ENCODE measurements at places on chromosomes 16 and 17.

DNA sequence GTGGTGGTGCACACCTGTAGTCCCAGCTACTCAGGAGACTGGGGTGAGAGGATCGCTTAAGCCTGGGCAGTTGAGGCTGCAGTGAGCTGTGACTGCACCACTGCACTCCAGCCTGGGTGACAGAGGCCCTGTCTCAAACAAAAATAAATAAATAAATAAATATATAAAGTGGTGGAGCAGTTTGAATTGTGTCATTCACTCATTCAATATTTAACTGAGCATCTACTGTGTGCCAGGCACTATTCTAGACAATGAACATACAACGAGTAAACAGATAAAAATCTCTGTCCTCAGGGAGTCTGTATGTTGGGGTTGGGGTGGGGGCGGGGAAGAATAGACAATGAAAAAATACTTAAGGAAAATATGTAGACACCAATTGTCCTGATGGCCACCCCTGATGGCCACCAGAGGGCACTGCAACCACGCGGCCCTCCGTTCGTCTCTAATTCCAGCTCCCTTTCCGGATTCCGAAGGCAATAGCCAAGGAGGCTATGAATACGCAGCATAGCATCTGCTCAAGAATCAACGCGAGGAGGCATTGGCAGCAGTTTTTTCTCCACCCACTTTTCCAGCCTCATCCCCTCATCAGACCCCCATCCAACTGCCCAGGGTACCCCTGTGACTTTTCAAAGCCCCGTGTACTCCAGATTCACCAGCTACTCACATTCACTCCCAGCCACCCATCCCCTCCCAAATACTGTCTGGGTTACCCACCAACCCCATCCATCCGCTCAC lies 21.4 kb downstream of the QPRT start:
- DNase-seq: peak; percentile 66

DNA sequence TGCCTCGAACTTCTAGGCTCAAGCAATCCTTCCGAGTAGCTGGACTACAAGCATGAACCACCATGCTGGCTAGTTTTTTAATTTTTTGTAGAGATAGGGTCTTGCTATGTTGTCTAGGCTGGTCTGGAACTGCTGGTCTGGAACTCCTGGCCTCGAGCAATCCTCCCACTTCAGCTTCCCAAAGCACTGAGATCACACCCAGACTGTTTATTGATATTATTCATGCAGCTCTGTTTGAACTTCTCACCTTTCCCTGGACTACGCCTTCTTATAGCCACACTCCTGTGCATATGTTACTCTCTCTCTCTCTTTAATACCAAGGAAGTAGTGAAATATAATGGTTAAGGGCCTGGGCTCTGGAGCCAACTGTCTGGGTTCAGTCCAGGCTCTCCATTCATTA lies 4.6 kb downstream of the COG7 start:
- DNase-seq: no peak

GRCh38 chr17:68805609-68806008 lies 149.6 kb downstream of the ABCA8 start:
- DNase-seq: no peak

DNA sequence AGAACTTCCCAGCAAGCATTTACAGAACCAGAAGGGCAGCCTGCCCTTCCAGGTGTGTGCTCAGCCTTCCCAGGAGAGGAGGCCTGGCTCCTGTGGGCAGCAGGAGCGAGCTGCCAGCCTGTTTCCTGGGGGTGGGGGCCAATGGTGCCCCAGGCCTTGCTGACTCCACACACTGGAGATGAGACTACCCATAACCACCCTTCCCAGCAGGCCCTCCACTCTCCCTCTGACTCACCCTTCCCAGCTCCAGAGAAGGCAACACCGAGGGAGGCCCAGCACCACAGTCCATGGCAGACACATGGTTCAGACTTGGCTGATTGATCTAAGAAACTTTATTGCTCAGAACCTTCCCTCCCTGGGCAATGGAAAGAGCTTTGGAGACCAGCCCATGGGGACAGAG lies 1.8 kb upstream of the PRSS53 start:
- DNase-seq: no peak

DNA sequence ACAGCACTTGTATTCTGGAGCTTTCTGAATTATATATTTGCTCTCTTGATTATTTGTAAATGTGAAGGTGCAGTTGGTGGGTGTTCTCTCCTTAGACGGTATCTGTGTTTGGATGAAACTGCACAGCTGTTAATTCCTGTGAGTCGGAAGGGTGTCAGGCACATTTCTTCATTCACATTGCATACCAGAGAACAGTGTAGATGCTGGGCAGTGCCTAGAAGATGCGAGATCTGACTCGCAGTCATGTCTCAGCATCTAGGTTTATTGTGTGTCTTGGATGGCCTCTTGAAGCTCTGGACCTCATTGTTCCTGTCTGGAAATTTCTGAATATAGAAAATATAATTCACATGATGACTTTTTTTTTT lies 61.2 kb downstream of the CLEC16A start:
- DNase-seq: no peak

- DNase-seq: no peak
Observed at GRCh38 chr16:83633286-83633685, 174.5 kb upstream of the HSBP1 start.

- DNase-seq: peak; percentile 28
Observed at GRCh38 chr17:42118545-42118944, 2.6 kb downstream of the KAT2A start.

GRCh38 chr16:75415169-75415905 lies 18.0 kb downstream of the CFDP1 start:
- no peak for DNase-seq

GRCh38 chr16:55478827-55479429 lies at the start of gene MMP2:
TSS of gene MMP2 (plus strand) at chr16:55479198. CDS start at chr16:55479480, 282 bp downstream.
- DNase-seq: peak; percentile 92

- no peak for DNase-seq
Observed at GRCh38 chr17:13973960-13974651, 95.2 kb upstream of the COX10 start.

- DNase-seq: no peak
Observed at GRCh38 chr17:39872751-39873150, 4.7 kb downstream of the ZPBP2 start.

GRCh38 chr17:49716668-49717364 lies 9.1 kb upstream of the SLC35B1 start:
- no peak for DNase-seq

DNA sequence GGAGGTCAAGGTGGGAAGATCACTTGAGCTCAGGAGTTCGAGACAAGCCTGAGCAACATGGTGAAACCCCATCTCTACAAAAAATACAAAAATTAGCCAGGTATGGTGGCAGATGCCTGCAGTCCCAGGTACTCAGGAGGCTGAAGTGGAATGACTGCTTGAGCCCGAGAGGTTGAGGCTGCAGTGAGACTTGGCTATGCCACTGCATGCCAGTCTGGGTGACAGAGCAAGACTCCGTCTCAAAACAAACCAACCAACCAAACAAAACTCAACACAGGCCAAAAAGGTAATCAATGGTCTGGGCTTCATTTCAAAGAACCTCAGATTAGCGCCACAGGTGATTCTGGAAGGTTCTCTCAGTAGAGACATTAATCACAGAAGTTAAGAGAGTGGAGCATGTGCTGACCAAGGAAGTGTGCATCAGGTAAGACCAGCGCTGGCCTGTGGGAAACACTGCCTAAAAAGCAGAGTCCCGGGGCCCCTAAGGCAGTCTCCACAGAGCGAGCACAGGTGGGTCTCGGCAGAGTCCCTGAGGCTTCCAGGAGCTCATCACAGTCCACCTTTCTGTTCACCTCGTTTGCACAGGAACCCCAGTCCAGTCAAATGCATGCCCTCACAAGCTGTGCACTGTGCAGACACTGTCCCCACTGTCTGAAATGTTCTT lies 71.5 kb upstream of the TRAP1 start:
- no peak for DNase-seq

GRCh38 chr16:11655655-11656054 lies 12.6 kb upstream of the SNN start:
- no peak for DNase-seq

DNA sequence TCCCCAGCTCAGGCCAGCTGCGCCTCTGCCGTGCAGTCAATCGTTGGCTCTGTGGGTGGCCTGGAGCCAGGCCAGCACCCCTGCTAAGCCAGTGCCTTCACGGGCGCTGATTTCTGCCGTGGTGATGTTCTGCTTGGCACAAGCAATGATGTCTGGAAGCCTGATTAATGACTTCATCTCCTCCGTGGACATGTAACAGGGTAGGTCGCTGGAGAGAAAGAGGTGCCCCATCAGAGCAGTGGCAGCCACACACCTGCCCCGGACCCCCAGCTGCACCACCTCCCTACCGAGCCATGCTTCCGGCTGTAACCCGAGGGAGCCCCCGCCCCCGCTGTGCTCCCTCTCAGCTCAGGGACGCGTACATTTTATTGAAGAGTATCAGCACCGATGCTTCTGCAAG lies 1.9 kb downstream of the ARL16 start:
- DNase-seq: no peak

GRCh38 chr17:16929757-16930520 lies 42.0 kb downstream of the TNFRSF13B start:
- no peak for DNase-seq

GRCh38 chr17:48993305-48993704 lies 3.9 kb upstream of the IGF2BP1 start:
- no peak for DNase-seq

- DNase-seq: no peak
Observed at GRCh38 chr17:64387545-64388171, 3.0 kb downstream of the PECAM1 start.

DNA sequence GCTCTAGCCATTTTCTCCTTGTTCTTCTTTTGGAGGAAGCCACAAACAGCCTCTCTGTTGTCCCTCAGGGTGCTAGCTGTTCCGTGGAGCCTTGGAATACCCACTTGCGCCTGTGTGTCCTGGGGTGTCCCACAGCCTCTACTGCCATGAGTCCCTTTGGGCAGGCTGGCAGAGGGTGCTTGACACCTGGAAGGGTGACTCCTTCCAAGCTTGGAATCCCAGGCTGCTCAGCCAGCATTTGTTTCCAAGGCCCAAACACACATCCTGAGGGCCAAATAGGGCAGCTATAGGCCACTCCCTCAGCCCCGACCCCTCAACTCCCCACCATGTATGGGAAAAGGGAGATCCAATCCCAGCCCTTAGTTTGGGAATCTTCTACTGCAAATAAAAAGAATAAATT lies 14.9 kb downstream of the ZNHIT3 start:
- DNase-seq: no peak

GRCh38 chr17:4764595-4764994 lies 7.1 kb upstream of the TM4SF5 start:
- no peak for DNase-seq

GRCh38 chr17:67216578-67217320 lies 28.2 kb downstream of the HELZ start:
- DNase-seq: no peak

DNA sequence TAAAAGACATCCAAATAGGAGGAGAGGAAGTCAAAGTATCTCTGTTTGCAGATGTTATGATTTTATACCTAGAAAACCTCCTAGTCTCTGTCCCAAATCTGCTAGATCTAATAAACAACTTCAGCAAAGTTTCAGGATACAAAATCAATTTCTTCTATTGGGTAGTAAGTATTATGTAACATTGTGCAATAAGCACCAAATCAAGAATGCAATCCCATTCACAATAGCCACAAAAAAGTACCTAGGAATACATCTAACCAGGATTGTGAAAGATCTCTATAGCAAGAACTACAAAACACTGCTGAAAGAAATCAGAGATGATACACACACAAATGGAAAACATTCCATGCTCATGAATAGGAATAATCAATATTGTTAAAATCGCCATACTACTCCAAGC lies 13.0 kb downstream of the NLRP1 start:
- DNase-seq: no peak

DNA sequence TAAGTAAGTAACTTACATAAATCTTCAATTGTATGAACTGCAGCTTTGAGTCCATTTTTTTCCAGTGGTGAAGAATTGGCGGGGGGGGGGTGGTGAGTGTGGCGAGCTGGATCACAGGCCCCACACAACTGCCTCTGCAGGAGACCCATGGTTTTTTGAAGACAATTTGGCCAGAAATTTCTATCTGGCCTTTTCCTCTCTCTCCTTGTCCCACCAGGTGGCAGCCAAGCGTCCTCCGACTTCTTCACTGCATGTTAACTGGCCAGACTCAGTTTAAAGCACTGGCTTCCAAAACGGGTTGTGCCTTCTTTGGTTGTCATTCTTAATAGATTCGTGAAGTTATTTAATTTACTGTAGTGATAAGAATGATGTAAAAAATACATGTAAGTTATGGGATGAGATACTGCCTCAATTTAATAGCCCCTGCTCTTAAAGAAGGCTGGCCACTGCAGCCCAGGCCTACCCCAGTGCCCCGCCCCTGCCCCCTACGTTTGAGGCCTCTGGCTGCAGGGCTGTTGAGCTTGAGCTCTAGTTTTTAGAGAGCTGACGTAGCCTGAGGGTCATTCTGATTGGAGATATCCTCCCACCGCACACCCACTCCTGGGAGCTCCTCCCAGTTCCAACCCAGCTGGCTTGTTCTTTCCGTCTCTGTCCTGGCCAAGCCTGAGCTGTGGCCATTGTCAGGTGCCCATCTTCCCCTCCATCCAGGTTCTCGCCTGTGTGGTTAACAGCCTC lies 36.4 kb downstream of the AKAP1 start:
- DNase-seq: no peak

DNA sequence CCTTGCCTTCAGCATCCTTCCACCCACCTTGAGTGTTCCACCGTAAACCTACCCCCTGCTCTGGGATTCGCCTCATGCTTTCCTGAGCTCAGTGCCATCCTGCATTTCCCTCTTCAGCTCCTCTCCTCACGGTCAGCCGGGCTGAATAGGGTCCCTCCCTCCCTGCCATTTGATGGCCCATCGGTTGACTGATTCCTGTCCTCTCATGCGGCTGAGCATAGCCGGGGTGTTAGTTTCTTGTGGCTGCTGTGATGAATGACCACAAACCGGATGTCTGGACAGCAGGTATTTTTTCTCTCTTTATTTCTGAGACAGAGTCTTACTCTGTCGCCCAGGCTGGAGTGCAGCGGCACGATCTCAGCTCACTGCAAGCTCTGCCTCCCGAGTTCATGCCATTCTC lies 44.1 kb upstream of the MGAT5B start:
- DNase-seq: no peak

- no peak for DNase-seq
Observed at GRCh38 chr16:68298312-68298711, 12.4 kb downstream of the SLC7A6OS start.

DNA sequence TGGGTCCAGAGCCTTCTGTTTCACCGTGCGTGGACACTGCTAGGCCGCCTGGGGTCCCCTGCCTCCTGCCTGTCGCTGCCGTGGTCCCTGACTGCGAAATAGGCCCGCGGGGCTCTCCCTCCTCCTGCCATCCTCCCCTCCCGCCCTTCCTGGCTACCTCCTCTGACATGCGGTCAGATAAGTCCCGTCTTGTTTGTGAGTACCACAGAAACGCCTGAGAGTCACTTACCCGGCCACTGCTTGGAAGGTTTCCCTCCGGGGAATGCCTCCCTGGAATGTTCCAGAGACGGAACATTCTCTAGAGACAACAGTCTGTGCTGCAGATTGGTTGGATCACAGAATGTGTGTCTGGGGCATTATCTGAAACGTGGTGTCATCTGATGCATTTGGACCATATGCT lies 22.7 kb downstream of the CIBAR2 start:
- DNase-seq: no peak
